SK-N-DZ (cell line): ENCODE measurements at places on chromosomes 16 and 17.

GRCh38 chr17:76072148-76072858, at the start of gene SRP68:
Gene SRP68 (minus strand): TSS chr17:76072517. CDS start chr17:76072491, 26 bp downstream.
- peak; percentile 96 for DNase-seq

- DNase-seq: no peak
Observed at GRCh38 chr17:6138761-6139446, 68.7 kb downstream of the WSCD1 start.

DNA sequence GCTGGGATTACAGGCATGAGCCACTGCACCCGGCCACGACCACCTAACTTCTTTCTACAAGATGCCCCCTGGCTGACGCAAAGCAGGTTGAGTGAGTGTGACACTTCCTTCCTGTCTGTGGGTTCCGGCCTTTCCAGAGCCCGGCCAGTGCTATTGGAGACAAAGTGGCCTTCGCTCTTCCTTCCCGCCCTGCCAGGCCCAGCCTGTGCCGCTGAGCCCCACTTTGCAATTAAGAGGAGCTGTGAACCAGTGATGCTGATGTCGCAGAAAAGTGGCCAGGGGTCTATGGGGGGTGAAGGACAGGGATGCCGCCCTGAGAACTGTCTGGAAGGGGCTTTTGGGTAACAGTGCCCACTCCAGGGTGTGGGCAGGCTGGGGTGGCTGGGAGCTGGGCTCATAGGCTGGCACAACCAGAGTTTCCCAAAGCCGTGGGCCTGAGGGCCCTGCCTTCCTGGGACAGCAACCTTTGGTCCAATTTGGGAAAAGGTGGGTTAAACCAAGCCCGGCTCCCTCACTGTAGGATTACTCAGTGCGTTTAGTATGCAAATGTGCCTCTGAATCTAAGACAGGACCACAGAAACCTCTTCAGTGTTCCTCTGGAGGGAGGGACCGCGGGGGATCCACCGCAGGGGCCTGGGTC, 174.9 kb downstream of the SEC14L1 start:
- peak; percentile 57 for DNase-seq

- DNase-seq: no peak
Observed at GRCh38 chr17:40598619-40599467, 33.6 kb upstream of the CCR7 start.

- no peak for DNase-seq
Observed at GRCh38 chr16:58010886-58011285, 9.7 kb downstream of the USB1 start.

DNA sequence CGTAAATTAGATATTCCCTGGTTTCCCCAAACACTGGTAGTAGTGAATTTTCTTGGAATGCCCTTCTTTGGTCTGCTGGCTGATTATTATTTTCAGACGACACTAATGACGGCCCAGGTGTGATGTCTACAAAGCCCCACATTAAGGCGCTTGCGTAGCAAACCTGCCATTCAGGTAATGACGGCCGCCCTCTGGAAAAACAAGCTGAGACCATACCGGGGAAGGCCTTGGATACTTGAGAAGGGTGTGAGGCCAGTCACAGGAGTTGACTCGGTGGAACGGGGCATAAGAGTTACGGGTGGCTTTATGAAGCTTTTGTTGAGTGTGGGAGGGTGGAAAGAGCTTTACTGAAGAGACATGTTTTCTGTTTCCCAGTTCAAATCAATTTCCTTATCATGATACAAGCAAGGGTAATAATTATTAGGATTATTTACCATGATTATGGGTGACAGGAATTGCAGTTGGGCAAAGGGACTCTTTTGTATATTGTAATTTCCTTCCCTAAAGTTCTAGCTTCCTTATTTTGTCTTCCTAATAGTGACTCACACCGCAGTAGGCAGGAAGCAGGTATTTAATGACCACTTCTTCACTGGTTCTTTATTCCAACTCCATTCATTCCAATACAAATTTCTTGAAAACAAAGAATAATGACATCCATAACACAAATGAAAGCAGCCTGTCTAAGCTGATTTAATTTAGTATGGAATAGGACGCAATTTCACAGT, 24.8 kb downstream of the KRT23 start:
- no peak for DNase-seq

- DNase-seq: peak; percentile 54
Observed at GRCh38 chr17:386141-386876, 33.7 kb upstream of the RPH3AL start.

DNA sequence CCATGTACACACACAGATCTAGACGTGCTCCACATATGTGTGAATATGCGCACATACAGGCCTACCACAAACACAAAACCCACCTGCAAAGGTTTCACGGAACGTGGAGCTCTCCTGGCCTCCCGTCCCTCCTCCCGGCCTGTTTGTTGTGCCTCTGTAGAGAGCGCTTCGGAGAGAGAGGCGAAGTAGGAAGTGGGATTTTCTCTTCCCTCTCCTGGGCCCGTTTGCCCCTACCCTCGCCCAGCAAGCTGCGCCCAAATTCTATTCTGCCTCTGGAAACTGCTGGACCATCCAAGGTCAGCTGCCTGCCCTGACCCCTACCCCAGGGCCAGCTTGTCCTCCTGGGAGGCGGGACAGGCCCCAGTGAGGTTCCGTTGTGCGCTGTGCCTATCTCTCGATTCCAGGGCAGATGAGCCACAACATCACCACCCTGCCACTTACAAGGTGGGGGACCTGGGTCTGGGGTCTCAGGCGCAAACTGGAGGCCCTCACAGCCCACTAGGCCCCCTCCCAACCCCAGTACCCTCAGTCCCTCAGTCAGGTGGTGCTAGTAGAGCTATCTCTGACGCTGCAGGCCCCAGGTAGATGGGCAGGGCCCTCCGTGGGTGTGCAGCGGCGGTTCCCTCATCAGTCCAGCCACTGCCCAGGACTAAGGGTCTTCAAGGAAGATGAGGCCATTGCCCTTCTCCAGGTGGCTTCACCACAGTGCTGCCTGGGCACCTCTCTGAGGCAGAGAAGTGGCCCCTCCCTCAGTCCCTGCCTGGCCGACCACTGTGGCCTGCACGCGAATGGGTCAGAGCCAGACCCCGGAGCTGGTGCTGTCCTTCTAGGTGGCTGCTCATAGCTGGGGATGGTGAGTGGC, 54.2 kb downstream of the BEAN1 start:
- DNase-seq: no peak

- no peak for DNase-seq
Observed at GRCh38 chr16:8063159-8063558, 527.2 kb downstream of the TMEM114 start.

- DNase-seq: peak; percentile 94
Observed at GRCh38 chr17:76841776-76842405, 26.3 kb upstream of the MGAT5B start.

DNA sequence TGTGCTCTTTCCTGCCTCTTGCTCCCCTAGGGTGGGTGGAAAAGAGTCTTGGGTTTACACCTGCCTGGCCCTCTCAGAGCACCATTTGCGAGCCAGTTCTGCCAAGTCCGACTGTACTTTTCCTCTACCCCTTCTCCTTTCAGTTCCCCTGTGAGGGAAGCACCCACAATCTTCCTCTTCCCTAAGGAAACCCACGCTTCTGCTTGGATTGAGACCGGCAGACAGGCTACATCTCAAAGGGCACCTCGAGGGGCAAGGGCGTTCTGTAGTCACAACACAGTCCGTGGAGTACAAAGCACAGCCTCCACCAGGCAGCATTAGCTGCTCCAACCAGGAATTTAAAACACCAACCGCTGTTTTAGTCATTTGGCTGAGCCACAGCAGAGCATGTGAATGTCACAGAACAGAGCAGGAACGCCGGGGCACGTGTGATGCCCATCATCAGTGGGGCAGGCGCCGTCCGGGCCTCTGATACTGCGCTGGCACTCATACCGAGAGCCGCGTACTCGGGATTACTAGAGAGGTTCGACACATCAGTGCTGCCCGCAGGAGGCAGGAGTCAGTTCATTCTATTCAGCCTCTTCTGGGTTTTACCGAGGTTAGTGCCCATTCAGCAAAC, 13.7 kb upstream of the MNT start:
- no peak for DNase-seq

- DNase-seq: no peak
Observed at GRCh38 chr16:18060351-18060750, 276.2 kb downstream of the NPIPA8 start.

DNA sequence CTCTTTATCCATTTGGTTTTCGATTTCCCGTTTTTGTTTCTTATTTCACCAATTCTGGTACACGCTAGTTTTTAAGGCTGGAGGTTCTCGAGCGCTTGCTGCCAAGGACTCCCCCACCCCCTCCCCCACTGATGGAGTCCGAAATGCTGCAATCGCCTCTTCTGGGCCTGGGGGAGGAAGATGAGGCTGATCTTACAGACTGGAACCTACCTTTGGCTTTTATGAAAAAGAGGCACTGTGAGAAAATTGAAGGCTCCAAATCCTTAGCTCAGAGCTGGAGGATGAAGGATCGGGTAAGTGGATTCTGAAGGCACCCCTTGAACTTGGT, 825 bp downstream of the RPTOR start:
- DNase-seq: no peak

- no peak for DNase-seq
Observed at GRCh38 chr16:31705371-31705770, 168.2 kb upstream of the ZNF267 start.

- no peak for DNase-seq
Observed at GRCh38 chr16:69324013-69324531, 6.3 kb downstream of the PDF start.

DNA sequence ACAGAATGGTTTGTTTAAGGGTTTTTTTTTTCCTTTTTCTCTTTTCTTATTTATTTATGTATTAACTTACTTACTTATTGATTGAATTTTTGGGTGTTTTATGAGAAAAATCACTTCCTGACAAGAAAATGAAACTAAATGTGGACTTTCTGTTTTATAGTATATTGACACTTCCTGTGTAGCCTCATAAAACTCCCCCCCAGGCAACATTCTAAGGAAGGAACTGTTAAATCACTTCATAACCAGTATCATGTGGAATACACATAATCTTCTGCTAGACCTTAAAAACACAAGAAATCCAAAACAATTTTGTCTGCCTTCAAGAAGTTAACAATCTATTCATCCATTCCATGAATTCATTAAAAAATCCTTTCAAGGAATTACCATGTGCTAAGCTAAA, 164.1 kb upstream of the TOM1L1 start:
- DNase-seq: no peak
